Muscle of arm (tissue), 14 donors: ENCODE measurements at places on chromosomes 4 and X. TPM values are rescaled to one million over a fixed set of nuclear protein-coding genes. Genes with fewer than 3 reads are reported as not detected.
A peak's percentile ranks its signal among the peaks of the same experiment; 100 is the strongest.

DNA sequence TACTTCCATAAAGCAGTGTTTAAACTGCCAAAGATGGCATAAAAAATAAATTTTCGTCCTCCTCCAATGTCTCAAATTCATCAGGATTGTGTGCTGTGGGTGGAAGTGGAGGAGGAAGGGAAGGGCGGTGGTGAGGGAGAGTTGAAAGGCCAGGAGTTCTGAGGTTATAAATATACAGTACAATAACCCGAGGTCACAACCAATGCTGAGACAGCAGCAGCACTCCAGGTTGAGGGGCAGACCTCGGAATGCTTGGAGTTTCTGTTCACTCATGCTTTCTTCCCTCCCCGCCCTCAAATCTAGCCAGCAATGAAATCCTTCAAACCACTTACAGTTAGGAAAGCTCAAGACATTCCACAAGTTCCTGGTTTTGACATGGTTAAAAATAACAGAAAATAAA lies 134.0 kb upstream of the SMAD1 start:
- no peak for DNase-seq

DNA sequence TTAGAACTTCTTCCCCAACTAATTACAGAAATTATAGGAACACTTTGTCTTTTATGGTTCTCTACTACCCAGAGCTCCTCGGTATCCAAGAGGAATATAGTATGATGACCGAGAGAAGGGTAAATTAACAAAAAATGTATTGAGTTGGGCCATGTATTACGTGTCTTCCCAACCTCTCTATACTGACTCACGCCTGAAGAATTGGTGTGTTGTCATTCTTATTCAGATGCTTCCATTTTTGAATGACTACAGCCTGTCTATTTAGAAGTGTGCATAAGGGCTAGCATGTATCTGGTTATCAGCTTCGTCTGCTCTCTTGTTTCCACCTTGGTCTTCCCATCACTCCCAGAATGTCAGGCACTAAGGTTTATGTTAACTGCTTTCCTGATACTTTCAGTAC lies 24.5 kb upstream of the SCD5 start:
- no peak for DNase-seq

DNA sequence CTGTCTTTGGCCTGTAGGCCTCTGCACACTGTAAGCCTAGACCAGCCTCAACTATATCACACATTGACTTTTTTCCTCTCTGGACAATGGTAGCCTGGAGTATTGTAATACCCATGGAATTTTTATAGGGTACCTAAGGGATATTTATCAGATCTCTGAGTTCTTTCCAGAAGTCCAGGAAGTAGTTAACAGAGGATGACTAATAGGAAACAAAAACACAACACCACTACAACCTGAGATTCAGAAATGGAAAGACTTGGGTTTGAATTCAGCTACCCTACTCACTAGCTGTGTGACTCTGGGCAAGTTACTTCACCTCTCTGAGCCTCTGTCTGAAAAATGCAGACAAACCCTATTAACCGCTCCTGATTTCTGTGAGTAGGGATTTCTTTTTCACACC lies 7.7 kb upstream of the STX18 start:
- DNase-seq: no peak

ADH1A gene
- 1.3 TPM for polyA plus RNA-seq

FREM3 gene
- polyA plus RNA-seq: 0.30 TPM

DNA sequence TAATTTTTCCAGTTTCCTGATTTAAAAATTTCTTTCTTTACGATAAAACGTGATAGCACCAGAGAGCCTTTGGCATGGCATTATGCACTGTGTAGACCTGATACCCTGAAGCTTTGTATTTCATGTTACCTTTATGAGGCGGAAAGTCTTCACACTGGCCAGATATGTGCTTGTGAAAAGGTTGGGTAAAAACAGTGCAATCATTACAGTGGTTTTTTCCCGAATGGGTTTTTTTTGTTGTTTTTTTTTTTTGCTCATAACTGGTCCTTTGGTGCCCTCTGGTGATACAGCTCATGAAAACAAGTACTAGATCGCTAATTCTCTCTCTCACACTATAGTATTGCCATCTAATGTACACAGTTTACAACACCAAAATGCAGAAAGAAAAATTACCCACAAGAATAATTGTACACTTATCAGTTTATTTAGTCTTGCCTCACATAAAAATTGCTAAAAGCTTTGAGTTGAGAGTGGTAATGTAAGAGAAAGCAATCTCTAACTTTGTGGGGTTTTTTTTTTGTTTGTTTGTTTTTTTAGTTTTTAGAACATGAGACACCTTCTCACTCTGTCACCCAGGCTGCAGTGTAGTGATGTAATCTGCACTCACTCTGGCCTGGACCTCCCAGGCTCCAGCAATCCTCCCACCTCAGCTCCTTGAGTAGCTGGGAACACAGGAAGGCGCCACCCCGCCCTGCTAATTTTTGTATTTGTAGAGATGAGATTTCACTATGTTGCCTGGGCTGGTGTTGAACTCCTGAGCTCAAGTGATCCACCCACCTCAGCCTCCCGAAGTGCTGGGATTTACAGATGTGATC lies 21.3 kb downstream of the SPCS3 start:
- DNase-seq: peak; percentile 68

DNA sequence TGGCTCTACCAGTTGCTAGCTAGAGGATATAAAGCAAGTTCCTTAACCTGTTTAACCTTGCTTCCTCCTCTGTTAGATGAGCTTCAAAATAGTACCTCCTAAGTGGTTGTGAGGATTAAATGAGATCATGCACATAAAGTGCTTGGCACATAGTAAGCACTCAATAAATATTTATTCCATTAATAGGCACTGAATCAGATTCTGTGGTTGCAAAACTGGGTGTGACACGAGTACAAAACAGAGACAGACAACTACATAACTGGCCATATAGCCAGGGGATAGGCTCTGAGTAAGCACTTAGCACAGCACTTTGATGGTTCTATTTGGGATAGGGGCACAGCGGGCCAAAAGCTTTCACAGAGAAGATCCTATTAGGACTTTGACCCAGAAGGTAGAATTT lies 150.3 kb downstream of the RELL1 start:
- DNase-seq: no peak

DNA sequence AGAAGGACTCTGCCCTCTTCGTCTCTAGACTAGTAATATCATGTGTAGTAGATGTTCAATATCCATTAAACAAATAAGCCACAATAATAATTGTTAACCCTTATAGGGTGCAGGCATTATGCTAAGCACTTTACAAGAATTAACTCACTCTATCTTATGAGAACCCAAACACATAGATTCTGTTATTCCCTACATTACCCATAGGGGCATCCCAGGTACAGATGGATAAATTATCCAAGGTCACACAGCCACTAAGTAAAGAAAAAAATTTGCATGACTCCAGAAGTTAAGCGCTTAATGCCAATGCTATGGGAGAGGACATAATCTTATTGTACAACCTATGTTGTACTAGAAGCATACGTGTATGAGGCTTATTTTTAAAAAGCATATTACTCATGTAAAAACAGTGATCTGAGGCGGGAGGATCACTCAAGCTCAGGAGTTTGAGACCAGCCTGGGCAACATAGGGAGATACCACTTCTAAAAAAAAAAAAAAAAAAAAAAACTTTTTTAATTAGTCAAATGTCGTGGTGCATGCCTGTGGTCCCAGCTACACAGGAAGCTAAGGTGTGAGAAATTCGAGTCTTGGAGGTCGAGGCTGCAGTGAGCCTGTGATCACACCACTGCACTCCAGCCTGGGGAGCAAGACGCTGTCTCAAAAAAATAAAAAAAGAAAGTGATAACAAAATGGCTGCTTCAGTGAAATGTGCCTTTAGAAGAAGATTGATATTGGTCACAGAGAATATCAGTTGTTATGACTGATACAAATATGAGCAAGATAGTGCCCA lies 13.6 kb downstream of the LDB2 start:
- DNase-seq: no peak

GRCh38 chr4:2937986-2938385 lies 25.2 kb downstream of the NOP14 start:
- DNase-seq: no peak

DNA sequence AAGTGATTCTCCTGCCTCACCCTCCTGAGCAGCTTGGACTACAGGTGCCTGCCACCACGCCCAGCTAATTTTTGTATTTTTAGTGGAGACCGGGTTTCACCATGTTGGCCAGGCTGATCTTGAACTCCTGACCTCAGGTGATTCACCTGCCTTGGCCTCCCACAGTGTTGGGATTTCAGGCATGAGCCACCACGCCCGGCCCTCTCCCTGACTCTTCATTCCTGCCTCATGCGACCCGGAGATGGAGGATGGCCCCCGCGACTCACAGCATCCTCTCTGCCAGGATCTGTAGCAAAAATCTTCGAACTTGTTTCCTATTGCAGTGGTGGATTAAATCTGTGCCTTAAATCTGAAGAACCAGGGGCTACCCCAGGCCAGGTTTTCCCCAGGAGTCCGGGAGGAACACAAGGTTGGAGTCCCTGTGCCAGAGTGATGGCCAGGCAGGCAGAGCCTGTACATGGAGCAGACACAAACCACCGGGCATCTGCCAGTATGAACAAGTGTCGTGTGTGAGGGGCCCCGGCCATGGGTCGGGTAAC lies 11.5 kb downstream of the CPLX1 start:
- no peak for DNase-seq

DNA sequence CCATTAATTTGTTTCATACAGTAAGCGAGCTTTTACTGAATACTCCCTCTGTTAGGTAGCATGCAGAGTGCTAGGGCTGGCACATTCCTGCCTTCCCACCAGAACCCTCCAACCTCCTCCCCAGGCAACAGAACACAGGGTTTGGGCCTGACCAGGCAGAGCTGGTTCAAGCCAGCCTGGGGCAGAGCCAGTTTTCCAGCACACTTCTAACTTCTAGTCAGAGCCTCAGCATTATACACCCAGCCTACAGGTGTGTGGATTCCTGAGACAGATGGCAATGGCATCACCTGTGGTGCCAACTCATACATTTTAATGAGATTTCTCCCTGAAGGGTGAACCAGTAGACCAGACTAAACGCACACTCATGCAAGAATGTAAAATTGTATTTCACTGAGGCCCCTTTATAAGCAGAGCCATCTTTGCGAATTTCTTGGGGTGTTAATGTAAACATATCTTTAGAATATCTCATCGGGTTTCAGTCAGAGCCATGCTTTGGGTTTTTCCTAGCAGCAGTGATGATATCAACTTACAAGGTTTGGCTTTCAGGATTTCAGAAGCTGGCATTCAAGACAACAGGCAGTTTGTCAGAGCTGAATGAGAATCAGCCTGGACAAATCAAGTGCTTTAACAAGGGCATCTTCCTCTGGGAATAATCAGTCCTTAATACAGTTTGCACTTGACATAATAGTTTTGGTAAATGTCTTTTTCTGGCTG lies 92.0 kb downstream of the GATB start:
- DNase-seq: no peak

DNA sequence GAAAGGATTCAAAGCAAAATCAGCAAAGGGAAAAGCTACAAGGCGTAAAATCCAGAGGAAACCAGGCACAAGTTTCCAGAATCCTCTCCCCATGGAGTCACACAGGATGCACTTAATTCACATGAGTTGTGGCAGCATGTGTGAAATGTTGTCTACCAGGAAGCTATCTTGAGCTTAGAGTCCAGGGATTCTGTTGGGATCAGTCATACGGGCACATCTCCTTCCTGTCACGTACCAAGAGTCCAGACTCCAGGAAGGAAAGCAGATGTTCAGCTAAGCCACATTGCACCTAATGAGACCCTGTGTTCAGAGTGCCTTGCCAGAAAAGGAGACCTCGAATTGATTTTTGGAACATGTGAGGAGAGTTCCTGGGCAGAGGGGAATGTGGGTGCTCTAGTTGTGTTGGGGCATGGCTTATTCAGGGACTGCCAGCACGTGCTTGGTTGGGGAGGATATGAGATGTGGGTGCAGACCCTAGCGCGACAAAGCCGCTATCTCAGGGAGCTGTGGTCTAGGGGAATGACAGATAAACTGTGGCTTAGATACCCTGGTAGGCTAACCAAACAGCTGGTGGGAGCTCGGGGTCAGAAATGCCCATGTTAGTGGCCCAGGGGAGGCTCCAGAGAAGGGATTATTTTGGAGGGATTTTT lies 70.0 kb downstream of the EVC start:
- no peak for DNase-seq

GRCh38 chr4:186104114-186104889 lies at the start of gene FAM149A:
Gene FAM149A, plus strand, starts transcription at chr4:186104704.
- no peak for DNase-seq

DNA sequence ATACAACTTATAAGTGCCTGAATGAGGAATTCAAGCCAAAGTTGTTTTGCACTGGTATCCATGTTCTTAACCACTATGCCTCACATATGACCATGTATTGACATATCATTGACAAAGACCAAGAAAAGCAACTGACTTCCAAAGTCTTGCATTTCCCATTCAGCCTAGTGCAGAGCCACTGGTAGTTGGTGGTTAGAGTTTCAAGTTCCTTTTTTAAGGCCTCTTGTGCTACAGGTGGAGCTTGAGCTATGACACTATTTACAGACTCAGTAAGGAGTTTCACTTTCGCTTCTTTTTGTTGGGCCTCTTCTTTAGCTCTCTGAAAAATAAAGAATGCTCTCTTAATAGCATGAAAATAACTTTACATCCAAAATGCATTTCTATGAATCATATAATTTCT lies 763.0 kb downstream of the DMD start:
- no peak for DNase-seq

GRCh38 chr4:16577177-16577576 lies 321.3 kb downstream of the LDB2 start:
- DNase-seq: no peak

CCNB3 gene
- 2.4 TPM for polyA plus RNA-seq

DNA sequence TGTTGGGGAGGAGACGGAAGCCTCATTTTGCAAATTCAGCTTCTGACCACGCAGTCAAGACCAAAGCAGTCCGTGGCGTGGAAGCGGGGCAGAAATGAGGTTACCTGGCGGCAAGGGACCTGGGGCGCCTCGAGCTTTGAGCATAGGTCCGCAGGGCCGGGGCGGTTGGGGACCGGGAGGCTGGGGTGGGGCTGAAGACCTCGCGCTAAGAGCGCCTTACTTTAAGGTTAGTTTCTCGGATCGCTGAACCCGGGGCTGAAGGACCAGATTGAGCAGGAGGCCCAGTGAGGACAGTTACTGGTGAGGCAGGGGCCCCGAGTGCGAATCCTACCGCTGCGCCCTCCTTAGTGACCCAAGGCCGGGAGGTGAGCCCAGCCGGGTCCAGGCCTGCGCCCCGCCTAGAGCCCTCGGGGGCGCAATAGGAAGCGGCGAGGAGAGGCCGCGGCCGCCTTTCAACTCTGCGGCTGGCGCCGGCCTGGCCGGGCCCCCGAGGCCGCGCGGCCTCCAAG lies 7.5 kb downstream of the MSX1 start:
- DNase-seq: no peak

DNA sequence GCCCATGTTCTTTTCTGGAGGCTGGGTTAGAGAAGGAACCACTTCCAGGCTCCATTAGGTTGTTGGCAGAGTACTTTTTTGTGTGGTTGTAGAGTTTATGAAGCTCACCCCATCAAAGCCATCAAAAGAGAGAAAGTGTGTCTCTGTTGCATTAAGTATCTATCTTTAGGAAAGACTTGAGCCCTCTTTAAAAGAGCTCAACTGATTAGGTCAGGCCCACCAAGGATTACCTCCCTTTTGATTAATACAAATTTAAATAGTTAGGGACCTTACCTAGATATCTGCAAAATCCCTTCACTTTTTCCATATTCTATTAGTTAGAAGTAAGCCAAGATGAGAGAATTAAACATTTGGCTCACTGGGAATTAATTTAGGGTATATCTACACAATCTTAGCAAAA lies 460.4 kb downstream of the PPARGC1A start:
- DNase-seq: no peak
